ENCODE measurements at places on chromosomes 3 and 15. TPM values are rescaled to one million over a fixed set of nuclear protein-coding genes. Genes with fewer than 3 reads are reported as not detected.

The SEC61A1 gene
- total RNA-seq = 482 TPM

The SMCO1 gene
- total RNA-seq = not detected

The CLDN1 gene
- 16.6 TPM for total RNA-seq

The STRIT1 gene
- not detected for total RNA-seq

The NOX5 gene
- 0.22 TPM for total RNA-seq

The ZBTB38 gene
- total RNA-seq = 143 TPM

The C3orf62 gene
- total RNA-seq = 1.3 TPM

The CNTN6 gene
- total RNA-seq = not detected

The DUT gene
- total RNA-seq = 41.1 TPM

The CFAP100 gene
- total RNA-seq = not detected

The CLDN16 gene
- total RNA-seq = 0.22 TPM

The GOLGA6L4 gene
- total RNA-seq = 1.1 TPM

Measured in placental pericyte (primary cell).